ENCODE measurements at places on chromosomes 6 and 20. TPM values are rescaled to one million over a fixed set of nuclear protein-coding genes. Genes with fewer than 3 reads are reported as not detected.

DNA sequence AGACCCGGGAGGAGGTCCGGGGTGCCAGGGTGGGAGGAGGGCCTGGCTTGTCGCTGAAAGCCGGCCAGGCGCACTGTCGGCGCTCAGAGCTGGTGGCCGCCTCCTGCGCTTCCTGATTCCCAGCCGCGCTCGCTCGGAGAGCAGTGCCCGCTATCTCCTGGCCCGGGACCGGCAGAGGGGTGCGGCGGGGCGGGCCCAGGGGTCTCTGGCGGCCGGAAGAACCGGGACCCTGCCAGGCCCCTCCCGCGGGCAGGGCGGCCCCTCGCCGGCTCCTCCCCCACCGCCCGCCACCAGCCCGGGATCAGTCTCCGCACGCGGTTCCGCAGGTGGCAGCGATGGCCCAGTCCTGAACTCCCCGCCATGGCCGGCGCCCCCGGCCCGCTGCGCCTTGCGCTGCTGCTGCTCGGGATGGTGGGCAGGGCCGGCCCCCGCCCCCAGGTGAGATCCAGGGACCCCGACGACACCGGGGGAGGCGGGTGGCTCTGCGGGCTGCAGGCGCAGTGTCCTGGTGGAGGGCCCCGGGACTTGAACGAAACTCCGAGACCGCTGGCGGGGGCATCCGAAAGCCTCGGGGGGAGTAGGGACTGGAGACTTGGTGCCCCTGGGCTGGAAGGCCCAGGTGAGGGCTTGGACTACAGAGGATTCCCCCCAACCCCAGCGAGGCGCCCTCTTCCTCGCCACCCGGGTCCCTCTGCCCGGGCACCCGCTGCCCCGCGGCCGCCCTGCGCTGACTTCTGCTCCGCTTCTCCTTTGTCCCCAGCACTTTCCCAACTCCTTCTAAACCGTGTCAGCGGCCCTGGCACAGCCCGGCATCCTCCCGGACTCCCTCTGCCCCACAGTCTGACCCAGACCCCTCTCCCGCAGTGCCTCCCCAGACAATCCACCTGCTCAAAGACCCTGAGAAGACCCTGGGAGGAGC is at the start of gene GLP1R:
GLP1R (plus strand) TSS at position 301 of the 919 bp plus-strand sequence; CDS start at position 361, 60 bp downstream.
- DNase-seq, result no peak
- no peaks in the 10 kb centered on the region for H3K4me1 ChIP-seq
- H3K27ac ChIP-seq, result no peak within 1 kb of the TSS
- H3K27me3 ChIP-seq, result peaks cover 39% of the 10 kb centered on the region

- no peaks in the 10 kb centered on the region for H3K27me3 ChIP-seq
- no peak overlapping the region for H3K4me3 ChIP-seq
- no peak overlapping the region for H3K27ac ChIP-seq
- peaks cover 8% of the 10 kb centered on the region for H3K4me1 ChIP-seq
- H3K36me3 ChIP-seq, result no peaks in the 10 kb centered on the region
Measured at GRCh38 chr6:38572186-38572813, 67.4 kb downstream of the BTBD9 start.

PKIB gene
- not detected for total RNA-seq

RSPH9 gene
- total RNA-seq, result not detected

PARD6B gene
- total RNA-seq, result not detected
